ENCODE measurements at places on chromosomes 5 and 9.

GRCh38 chr5:168086104-168086610 lies 205.3 kb upstream of the WWC1 start:
- peak; percentile 60 for DNase-seq

DNA sequence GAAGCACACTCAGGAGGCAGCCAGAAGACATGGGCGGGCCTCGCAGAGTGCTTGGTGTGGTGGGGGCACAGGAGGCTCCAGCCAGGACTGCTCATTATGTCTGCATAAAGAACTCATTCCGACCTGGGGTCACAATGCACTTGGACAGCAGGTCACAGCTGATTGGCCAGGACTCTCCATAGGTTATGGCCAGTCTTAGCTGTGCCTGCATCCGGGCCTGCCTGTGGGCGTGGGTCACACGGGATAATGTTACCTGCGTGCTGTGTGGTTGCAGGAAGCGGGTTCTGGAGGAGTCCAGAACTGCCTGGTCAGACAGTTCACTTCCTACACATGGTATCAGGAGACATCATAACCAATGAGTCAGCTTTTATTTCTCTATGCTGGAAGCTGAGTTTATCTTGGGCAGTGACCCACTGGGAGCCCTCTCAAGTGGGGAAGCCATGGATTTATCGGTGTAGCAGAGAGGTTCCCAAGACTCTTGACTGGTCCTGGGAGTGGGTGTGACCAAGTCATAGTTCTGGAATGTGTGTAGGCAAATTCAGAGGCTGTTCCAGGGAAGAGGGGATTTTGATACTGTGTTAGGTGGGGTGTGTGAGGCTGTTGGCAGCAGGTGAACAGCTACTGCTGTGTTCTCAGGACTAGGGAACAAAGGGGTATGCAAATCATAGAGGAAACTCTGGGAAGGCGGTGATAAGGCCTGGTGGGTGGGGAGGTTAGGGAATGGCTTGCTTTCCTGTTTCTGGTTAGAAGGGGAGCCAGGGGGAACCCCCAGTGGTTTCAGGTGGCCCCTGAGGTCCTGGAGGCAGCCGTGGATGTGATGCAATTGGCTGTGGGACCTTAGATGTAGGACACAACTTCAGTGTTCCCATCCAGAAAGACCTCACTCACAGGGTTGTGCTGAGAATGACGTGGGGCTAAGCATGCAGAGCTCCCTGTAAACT lies 51.3 kb downstream of the ARHGEF37 start:
- peak; percentile 96 for DNase-seq

DNA sequence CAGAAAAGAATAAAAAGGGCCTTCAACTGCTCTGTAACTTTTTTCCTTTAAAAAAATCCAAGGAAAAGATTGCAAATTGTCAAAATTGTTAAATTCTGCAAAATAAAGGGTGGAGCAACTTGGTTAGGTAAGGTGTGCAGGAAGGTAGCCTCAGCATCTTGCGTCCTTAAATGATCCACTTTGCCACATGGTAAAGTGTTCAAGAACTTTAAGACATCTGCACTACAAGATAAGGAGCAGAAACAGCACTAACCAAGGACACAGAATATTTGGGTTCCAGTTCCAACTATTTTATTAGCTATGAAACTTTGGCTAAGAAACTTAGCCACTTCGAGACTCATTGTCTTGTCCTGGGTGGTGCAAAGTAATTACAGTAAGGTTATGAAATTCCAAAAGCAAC lies 53.7 kb downstream of the ANKRD55 start:
- DNase-seq = no peak

DNA sequence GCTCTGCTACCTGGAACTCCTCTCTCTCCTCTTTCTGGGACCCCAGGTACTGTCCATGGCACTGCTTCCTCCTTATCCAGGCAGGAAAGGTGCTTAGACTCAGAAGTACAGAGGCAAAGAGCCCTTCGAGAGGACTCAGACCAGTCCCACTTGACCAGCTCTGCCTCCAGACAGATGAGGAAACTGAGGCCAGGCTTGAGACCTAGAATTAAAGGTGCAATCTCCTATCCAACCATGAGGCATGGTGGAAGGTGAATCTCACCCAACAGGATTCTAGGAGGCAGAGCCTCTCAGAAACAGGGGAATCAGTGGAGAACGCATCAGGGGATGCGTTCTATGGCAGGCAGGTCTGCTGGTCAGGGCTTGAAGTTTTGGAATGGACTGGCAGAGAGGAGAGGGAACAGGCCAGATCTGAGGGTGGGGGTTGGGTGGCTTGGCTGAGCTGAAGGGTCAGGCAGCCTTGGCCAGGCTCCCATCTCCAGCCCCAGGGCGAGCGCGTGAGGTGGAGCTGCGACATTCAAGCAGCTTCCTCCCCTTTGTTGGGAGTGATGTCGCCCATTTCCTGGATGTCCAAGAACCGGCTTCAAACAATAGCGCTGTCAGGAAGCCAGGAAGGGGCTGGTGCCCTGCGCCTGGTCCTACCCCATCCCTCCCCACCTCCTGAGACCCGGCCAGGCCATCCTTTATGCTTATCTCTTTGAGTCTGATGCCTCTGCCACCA lies 26.2 kb downstream of the NDUFA8 start:
- no peak for DNase-seq

DNA sequence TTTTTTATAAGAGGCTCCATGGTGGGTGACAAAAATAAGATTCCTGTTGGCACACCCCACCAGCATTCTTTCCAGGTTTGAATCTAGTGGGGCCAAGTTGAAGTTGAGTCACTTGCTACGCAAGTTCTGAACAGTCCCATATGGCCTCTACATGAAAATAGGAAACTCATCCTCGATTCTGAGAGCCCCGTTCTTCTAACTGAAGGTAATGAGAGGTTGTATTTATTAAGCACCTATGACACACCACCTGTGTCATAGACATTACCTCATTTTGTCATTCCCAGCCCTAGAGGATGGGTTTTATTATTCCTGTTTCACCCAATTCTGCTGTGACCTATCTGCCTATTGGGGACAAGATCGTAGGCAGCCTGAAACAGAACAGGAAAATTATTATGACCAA lies 131.7 kb downstream of the ACTL7B start:
- DNase-seq = peak; percentile 73

DNA sequence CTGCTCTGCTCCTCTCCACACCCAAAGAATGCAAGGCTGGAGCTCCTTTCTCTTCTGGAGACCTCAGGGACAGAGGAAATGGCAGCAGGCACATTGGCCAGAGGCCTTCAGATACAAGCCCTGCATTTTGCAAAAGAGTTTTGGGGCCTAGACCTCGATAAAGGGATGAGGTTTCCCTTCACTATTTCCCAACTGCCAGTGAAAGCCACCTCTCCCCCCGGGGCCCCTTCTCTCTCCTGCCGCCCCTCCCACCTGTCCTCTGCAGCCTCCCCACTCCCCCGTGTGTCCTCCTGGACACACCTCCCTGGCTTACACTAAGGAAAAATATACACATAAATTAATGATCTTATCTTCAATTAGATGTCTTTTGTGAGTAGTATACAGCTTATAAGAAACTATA lies 21.3 kb upstream of the LMNB1 start:
- DNase-seq = no peak

DNA sequence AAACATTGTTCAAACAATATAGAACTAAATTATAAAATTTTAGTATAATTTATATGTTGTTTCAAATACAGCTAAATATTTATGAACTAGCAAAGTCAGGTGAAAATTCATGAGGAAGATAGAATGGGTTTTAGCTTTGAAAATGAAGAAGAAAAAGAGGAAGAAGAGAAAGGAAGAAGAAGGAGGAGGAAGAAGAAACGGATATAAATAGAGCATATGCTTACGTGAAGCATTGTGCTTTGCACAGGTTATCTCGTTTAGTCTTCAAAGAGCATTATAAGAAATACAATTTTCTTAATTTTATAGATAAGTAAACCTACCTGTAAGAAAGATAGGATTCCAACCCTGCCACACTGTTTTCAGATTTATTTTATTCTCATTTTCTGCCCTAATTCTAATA lies 620.6 kb upstream of the DAB2 start:
- DNase-seq = no peak

GRCh38 chr9:127053057-127053821 lies 69.2 kb downstream of the ANGPTL2 start:
- no peak for DNase-seq

- DNase-seq = no peak
These were observed 13.8 kb downstream of the ST8SIA4 start for GRCh38 chr5:100889165-100889743.

- DNase-seq = no peak
These were observed 795.0 kb downstream of the DTWD2 start for GRCh38 chr5:118193194-118193905.

GRCh38 chr5:2797981-2798380 lies 46.5 kb upstream of the IRX2 start:
- peak; percentile 77 for DNase-seq

DNA sequence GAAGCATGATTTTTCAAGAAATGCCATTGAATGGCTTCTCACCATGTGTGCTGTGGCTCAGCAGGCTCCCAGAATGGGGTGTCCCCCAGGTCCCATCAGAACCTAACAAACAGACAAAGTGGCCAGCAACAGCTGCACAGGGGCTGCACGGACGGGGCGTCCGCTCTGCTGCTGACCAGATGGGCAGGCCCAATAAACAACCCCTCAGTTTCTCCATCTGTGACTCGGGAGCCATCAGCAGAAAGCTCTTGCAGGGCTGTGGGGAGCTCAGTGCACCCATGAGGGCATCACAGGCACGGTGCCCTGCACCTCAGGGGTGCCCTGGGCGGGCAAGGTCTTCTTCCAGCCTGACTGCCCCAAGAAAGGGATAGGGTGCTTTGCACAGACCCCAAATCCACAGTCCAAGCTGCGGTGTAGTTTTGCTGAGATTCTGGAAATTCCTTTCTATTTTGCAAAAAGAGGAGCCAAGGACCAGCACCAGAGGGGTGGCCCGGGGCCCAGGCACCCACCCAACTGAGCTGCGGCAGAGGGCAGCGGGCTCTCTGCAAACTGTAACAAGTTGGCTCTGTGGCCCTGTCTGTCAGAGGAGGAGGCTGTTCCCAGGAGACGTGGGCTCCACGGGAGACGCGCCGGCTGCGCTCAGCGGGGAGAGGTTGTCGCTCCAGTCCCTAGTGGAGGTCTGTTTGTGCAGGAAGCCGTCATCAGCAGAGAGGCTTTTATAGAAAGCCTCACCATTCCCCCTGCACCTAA lies 138.7 kb upstream of the PPP1R26 start:
- no peak for DNase-seq

DNA sequence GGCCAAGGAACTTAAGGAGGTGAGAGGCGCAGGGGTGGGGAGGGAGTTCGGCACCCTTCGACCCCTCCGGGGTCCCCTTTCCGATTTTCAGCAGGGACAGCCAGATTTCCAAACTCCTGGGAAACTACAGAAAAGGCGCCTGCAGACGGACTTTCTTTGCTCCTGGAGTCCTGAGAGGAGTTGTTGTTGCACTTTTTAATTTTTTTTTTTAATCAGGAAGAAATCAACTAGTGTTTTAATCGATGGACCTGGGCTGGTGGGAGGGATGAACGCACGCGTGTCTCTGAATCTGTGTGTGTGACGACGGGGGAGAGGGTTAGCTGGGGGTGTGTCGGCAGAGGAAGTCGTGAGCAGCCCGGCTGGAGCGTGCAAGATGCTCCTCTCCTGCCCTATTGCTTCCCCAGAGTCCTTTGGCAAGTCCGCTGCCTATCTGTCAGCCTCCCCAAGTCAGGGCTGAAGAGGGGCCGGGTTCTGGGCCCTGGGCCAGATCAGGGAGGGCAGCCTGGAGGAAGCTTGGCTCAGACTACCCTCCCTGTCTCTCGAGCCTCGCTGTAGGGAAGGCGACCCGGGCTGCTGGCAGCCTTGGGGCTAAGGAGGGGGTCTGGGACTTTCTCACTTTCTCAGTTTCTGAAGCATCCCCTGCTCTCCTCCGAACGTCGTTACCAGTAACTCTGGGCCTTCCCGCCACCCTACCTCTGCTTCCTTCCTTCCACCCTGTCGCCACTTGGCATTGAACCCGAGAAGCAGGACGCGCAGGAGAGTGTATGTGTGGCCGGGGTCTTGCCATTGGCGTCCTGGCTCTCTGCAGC lies 731 bp downstream of the PRR16 start:
- peak; percentile 34 for DNase-seq

- no peak for DNase-seq
These were observed 202.4 kb downstream of the FANCC start for GRCh38 chr9:95115104-95115503.

- DNase-seq = peak; percentile 37
These were observed 140.1 kb upstream of the ABCA1 start for GRCh38 chr9:105067895-105068580.

DNA sequence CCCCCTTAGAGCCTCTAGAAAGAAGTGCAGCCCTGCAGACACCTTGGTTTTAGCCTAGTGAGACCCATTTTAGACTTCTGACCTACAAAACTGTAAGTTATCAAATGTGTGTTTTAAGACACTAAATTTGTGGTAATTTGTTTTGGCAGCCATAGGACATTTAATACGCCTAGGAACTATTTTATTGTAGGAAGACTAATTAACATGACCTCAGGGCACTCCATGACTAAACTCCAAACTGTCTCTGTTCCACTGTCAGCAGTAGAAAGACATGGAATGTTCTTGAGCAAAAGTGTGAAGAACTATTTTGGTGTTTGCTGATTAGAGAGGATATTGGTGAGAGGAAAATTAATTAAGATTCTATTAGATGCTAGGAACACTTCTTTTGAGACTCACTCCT lies 4.1 kb upstream of the APC start:
- DNase-seq = peak; percentile 11

Data from epithelial cell of esophagus (primary cell).